Mesendoderm (in vitro differentiated cells): ENCODE measurements at places on chromosomes 1 and 21.

- no peak for DNase-seq
Measured at GRCh38 chr1:5493851-5494311, 498.3 kb downstream of the NPHP4 start.

GRCh38 chr1:94327001-94327690, 89.8 kb upstream of the ARHGAP29 start:
- DNase-seq: peak; percentile 95

GRCh38 chr1:175040324-175040879, 17.2 kb upstream of the MRPS14 start:
- no peak for DNase-seq

DNA sequence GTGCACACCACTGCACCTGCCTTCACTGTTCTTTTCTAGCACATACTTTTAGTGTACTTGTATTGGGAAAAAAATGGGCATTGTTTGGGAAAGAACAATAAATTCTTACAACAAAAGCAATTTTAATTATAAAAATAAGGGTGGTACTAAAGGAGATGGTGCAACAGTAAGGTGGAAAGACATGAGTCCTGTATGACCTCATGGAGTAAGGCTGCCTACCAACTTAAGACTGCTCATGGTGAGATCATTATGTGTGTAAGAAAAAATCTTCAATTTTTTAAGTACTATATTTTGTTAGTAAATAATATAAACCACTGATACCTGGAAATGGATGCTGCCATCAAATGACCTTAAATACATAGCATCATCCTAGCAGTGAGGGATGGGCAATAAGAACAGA, 29.6 kb upstream of the PHGDH start:
- DNase-seq: no peak

DNA sequence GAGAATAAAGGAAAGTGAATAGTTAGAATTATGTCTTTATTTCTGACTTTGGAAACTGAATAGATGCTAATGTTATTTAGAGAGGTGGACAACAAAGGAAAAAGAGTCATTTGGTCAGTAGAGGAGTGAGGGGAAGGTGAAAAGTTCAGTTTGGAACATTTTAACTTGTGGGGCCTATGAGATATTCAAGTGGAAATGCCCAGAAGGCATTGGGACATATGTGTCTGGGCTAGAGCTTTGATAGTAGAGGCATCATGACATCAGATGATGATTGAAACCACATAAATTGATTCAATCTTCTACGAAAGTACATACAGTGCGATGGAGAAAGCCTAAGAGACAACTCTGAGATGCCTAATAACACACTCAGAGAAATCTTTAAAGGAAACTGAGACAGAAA, 151.7 kb upstream of the COL11A1 start:
- DNase-seq: no peak

DNA sequence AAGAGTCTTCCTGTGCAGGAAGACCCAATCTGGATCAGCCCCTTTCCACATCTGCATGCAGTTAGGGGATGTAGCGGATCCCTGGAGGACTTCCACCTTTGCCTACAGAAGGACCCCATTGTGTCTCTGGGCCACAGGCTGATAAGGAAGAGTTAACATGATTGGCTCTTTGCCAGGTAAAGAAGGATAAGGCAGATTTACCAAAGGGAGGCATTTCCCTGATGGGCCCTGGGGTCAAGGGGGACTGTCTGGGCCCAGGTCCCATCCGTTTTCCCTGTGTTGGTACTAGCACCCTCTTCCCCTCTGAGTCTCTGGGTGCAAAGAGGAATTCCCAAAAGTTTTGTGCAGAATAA, 29.1 kb downstream of the SLC26A9 start:
- no peak for DNase-seq

GRCh38 chr1:210981490-210981889, 152.5 kb downstream of the KCNH1 start:
- DNase-seq: no peak

GRCh38 chr1:225462714-225463574, 35.1 kb upstream of the LBR start:
- no peak for DNase-seq

DNA sequence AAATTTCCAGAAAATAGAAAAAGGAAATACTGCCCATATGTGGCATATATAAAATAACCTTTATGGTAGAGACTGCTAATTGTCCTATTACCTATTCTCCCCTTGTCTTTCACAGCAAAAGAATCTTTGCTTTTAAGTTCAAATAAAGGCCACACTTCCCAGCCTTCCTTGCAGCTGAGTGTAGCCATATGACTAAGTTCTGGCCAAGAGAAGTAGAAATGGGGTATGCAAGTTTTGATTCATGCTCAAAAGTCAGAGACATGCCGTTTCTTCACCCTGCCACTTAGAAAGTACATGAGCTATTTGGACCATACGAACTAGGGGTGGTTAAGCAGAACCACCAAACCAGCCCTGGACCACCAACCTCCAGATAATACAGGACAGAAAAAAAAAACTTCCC, 18.3 kb upstream of the S100A2 start:
- no peak for DNase-seq

DNA sequence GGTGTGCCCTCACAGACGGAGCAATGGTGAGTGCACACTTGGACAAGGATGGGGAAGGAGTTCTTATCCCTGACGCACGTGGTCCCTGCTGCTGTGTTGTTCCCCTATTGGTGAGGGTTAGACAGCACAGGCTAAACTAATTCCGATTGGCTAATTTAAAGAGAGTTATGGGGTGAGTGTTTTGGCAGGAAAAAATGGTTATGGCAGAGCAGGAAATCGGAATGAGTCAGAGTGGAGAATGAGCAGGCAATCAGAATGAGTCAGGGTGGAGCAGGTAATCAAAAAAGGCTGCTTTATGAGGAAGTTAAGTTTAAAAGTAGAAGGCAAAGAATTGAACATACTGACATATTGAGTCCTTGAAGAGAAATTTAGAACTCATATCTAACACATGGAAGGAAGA, 100.5 kb downstream of the NGF start:
- no peak for DNase-seq

GRCh38 chr1:92515796-92516201, 29.1 kb upstream of the GFI1 start:
- no peak for DNase-seq

- DNase-seq: no peak
Measured at GRCh38 chr1:201606623-201607022, 67.7 kb downstream of the NAV1 start.

GRCh38 chr1:227192163-227192562, 126.1 kb downstream of the CDC42BPA start:
- DNase-seq: peak; percentile 75

DNA sequence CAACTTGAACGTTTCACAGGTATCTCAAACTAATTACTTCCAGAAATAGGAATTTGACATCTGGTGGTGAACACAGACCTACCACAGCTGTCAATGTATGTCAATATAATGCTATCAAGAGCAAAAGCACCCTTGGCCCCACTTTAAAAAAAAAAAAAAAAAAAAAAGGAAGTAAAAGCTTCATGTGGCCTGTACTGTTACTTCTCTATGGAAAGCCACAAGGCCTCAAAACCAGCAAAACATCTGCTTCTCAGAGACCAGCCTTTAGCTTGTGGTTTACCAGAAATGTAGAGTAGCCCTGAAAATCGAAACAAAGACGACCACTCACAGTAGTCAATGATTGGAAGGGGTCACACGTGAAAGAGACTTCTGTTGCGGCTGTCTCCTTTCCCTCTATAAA, 109.6 kb downstream of the SLC45A1 start:
- DNase-seq: no peak

GRCh38 chr1:110529011-110529410, 10.0 kb upstream of the KCNA10 start:
- no peak for DNase-seq

GRCh38 chr1:2982615-2983318, 38.5 kb upstream of the ACTRT2 start:
- DNase-seq: no peak

GRCh38 chr1:54404939-54405897, 976 bp downstream of the SSBP3 start:
- DNase-seq: no peak

DNA sequence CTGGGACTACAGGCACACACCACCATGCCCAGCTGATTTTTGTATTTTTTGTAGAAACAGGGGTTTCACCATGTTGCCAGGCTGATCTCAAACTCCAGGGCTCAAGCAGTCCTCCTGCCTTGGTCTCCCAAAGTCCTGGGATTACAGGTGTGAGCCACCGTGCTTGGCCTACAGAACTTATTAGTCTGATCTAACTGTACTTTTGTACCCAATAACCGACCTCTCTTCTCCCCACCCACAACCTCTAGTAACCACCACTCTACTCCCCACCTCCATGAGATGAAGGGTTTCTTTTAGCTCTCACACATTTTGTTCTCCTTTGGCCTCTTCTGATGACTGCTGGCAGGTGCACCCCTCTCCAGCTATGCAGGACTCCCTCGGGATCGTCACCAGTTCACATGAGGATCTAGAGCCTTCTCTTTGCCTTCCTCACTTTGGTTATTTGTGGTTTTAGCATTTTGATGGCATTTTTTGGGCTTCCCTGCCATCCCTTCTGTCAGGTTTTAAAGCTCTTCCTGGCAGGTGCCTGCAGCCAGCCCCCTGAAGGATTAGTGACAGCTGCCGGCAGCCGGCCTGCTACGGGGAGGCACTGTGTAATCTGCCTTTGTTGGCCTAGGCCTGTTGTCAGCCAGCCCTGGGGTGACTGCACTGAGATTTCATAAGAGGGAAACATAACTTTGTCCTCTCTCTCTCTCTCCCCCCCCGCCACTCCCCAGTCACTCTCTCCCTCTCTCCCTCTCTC, 99.8 kb upstream of the ATP1A1 start:
- no peak for DNase-seq

- no peak for DNase-seq
Measured at GRCh38 chr1:226717256-226717909, 21.7 kb downstream of the ITPKB start.

DNA sequence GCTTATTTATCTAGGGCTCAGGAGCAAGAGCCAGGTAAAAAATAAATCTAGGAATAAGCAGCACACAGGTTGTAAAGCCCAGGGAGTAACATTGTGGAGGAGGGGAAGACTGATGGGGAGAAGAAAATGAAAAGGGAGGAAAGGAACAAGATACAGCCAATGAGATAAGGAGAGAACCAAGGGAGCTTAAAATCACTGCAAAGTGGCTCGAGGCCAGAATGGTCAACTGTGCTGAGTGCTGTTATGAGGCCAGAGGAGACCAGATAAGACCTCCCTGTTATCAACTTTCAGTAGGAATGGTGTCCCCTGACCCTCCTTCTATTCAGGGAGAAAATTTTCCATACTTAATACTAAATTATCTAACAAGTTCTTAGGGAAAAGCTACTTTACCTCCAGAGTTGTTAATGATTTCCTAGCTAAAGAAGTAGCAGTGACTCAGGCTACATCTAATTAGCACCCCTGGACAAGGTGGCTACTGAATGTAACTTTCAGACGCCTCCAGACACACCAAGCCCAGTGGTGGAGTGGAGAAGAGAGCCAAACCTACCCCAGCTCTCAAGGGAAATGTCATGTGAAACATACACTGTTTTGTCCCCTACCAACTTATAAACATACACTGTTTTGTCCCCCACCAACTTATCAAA, 25.5 kb downstream of the ENAH start:
- peak; percentile 87 for DNase-seq

DNA sequence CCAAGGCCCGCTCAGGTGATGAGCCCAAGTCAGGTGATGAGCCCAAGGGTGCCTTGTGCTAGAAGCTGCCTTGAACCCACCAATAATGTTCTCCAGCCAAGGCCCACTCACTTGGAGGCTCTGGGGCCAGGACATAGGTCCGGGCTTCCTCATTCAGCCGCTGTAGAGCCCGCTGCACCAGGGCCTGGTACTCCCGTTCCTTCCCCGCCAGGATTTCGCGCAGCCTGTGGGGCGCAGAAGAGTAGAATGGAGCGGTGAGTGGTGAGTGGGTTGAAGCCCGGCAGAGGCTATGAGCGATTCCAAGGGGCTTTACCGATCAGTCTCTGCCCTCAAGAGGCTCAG, 10.5 kb downstream of the MAP3K6 start:
- DNase-seq: no peak

DNA sequence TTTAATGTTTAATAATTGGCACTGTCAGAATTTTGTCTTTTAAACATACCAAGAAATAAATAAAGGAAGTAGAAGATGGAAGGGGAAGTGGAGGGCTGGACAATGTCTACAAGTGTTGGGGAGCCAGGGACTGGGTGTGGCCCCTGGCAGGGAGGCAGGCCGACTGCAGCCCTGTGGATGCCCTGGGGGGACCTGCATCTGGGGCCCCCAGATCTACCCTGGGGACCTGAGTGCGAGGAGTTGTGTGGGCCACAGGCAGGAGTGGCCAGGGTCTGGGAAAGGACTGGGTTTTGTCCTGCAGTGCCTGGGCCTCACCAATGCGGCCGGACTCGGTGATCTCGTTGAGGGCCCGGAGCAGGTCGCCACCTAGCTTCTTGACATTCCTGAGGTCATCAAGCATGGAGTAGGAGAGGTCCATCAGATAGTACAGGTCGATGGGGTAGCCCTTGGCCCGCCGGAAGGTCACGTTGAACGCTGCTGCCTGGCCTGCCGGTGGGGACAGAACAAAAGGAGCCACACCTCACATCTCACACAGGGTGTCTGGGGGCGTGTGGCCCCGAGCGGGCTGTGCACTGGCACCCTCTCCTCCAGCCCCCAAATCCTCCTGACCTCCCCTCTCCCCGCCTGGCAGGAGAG, 17.5 kb downstream of the ITGB2 start:
- DNase-seq: no peak

- no peak for DNase-seq
Measured at GRCh38 chr1:6599141-6599975, 3.3 kb downstream of the KLHL21 start.

DNA sequence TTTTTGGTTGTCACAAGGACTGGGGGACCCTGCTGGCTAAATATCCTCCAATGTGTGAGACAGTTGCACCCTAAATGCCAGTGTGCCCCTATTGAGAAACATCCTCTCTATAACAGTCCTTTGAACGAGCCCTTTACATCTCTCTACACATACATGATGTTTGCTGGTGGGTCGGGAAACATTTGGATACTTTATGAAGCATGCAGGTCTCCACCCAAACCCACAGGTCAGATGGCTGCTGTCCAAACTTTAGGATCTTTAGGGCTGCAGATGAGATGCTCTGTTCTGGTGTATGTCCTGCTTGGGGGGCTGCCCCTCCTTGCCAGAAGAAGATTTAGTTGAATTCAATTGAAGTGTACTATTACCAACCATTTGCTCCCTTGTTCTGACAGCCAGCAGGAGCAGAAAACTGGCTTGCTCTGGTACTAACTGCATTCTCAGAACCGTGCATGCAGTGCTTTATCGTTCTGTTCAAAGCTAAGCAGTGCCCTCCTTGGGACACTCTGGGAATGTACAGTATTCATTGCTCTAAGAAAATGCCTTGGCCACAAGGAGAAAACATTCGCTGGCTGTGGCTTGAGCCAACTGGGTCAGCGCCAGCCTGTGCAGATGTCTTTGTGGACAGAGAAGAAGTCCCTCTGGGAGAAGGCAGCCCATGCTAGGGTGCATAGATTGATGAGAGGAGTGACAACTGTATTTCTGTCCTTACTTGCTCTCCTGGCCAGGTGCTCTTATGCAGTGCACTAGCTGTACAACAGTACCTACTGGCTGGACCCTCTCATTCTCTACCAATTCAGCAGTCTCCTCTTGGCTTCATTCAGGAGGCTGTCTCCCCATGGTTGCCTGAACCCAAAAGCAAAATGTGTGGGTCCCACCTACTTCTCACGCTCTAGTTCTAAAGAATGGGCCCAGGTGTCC, 61.4 kb upstream of the DIRAS3 start:
- peak; percentile 46 for DNase-seq
